Ecto neural progenitor cell (in vitro differentiated cells): ENCODE measurements at places on chromosomes 2 and 18.

GRCh38 chr2:28955467-28955866, 25.6 kb upstream of the TOGARAM2 start:
- no peak for DNase-seq

GRCh38 chr2:158664987-158665386, 130.1 kb upstream of the DAPL1 start:
- no peak for DNase-seq

GRCh38 chr2:167946441-167946841, 301.0 kb downstream of the STK39 start:
- DNase-seq: no peak

DNA sequence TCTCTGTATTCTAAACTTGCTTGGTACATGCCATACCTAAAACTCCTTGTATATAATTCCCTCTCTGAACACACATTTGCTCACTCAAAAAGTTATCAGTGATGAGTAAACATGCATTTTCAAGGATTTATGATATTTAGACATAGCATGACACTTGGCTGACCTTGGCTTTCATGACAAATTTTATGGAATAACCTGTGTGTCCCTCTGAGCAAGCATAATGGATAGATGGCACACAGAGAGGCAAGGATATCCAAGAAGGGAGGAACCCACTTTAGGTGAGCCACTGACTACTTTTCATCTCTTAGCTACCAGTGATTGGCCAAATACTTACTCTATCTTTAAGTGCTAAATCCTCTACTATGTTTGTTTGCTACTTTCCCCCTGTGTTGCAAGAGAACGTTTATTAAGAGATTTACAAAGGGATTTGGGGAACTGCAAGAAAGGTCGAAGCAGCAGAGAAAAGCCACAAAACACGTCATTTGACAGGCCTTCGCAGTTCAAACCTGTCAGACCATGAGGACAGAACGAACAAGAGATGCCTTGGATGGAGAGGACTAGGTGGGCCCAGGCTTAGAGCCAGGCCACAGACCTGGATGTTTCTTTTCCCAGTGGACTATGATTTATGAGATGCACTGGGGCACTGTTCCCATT, 379.9 kb downstream of the NBAS start:
- no peak for DNase-seq

DNA sequence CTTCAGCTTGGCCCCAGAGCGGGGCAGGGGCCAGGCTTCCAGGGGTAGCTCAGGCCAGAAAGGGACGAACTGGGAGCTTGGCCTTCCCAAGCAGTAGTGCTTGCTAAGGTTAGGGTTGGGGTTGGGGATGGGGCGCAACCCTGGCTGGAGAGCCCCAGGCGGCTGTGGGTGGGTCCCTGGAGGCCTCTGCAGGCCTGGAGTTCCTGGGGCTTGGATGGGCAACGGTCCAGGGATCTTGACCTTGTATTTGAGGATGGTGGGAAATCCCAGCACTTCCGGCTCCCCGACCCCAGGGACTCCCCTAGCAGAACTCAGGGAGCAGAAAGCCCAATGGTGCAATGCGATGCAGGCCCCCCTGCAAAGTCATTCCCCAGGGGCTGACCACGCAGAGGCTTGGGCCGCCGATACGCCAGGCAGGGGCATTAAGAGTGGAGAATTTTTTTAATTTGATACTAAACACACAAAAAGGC, 12.6 kb upstream of the MLPH start:
- no peak for DNase-seq

DNA sequence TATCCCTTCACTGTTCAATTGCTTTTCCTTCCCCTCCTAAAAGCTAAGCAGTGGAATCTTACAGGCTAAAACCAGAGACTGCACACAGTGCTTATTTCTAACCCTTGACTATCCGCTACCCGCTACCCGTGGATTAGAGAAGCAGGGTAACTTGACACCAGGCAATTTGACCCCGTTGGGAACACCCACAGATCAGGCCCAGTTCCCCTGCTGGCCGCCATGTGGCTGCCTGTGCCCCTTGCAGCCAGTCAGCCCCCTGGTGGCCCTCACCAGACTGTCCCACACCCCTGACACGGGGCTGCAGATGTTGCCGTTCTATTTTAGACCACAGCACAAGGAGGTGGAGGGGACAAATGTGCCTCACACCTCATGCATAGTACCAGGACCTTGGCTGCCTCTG, 74.8 kb downstream of the TXNL1 start:
- DNase-seq: peak; percentile 86

DNA sequence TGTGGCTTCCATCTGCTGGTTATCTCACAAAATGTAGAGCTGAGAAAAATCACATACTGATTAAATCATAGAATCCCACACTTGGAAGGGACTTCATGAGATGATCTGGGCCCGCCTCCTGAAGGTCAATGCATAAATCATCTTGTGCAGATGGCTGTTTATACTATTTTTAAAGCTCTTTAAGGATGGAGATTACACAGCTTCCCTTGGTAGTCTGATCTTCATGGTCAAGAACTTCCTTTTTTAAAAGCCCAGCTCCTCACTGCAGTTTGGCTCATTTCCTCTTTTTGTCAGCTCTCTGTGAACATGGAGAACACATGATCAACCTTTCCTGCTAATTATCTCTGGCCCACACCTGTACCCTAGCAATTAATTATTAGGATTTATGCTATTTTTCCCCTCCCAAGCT, 25.9 kb downstream of the GCG start:
- no peak for DNase-seq
